Mesenchymal stem cell (in vitro differentiated cells and primary cell): ENCODE measurements at places on chromosomes 16 and 17.

GRCh38 chr17:29155966-29156338, 24.2 kb downstream of the MYO18A start:
- no peaks in the 10 kb centered on the region for H3K27me3 ChIP-seq
- H3K36me3 ChIP-seq = no peaks in the 10 kb centered on the region
- peak overlapping the region; percentile 78 for H3K27ac ChIP-seq
- peak; percentile 68 for DNase-seq
- no peak overlapping the region for H3K4me3 ChIP-seq

DNA sequence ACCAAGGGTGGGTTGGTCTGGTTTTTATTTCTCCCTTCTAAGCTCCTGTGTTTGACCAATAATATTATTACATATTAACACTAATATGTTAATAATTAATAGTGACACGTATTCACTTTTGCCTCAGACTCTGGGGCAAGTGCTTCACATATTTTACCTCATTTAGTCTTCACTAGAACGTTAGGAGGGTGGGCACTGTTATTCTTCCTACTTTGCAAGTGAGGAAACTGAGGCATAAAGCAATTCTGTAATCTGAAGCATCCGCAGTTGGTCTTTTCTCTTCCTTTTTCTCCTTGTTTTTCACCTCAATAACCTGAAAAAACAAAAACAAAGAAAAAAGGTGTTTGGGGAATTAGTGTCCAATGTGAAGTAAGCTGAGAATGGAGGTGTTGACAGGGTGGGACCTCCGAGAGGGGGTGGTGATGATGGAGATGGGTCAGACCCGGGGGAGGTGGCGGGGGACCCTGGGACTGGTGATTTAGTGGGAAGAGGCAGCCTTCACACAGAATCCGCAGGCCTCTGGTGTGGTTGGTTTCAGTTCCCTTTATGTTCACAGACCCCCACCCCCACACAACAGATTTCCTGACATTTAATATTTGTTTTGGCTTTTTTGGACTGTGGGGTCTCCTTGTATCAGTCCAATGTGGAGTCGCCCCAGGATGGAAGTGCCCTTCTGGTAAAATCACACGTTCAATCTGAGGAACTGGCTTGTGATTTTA, 3.7 kb downstream of the CDH1 start:
- no peak for DNase-seq
- H3K27ac ChIP-seq = peak overlapping the region; percentile 76
- H3K27me3 ChIP-seq = peaks cover 17% of the 10 kb centered on the region

DNA sequence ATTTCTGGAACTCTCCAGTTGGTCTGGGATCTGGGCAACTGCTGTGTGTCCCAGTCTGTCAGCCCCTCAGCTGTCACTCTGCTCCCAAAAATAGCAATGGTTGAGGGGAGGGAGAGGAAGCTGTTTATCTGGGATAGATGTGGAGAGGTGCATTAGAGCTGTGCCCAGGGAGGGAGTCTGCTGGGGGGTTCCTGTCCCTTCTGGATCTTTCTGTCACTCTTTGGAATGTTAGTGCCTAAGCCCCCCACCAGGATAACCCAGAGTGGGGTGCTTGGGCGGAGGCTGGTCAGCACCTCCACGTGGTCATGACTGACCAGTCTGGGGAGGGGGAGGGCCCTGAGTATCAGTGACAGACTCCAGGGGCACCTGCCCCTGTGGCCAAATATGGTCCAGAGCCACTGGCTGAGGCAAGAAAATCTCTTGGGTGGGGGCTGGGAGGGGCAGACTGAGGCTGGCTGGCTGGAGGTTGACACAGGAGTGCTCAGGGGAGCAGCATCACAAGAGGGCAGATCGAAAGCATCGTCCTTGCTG, at the start of gene UNC45B:
Gene UNC45B (plus strand): TSS at position 443 of the 531 bp plus-strand sequence. CDS start 447 bp downstream, outside the sequence.
- H3K4me1 ChIP-seq = no peaks in the 10 kb centered on the region
- no peak for DNase-seq
- H3K27me3 ChIP-seq = peaks cover 28% of the 10 kb centered on the region
- no peaks in the 10 kb centered on the region for H3K36me3 ChIP-seq

GRCh38 chr17:7836596-7837407, 2.8 kb downstream of the KDM6B start:
- H3K4me1 ChIP-seq = peaks cover 36% of the 10 kb centered on the region
- peaks cover 13% of the 10 kb centered on the region for H3K27me3 ChIP-seq
- peak; percentile 99 for DNase-seq
- peaks cover 3% of the 10 kb centered on the region for H3K36me3 ChIP-seq
- H3K4me3 ChIP-seq = peak overlapping the region; percentile 97
- H3K27ac ChIP-seq = peak overlapping the region; percentile 90
